ENCODE measurements at places on chromosomes 11 and 22.

- DNase-seq, result no peak
These were observed 28.4 kb upstream of the RAPSN start for GRCh38 chr11:47477323-47477722.

GRCh38 chr11:36061471-36061870 is 117.6 kb downstream of the LDLRAD3 start:
- no peak for DNase-seq

- no peak for DNase-seq
These were observed 36.6 kb downstream of the TMEM45B start for GRCh38 chr11:129852125-129852740.

DNA sequence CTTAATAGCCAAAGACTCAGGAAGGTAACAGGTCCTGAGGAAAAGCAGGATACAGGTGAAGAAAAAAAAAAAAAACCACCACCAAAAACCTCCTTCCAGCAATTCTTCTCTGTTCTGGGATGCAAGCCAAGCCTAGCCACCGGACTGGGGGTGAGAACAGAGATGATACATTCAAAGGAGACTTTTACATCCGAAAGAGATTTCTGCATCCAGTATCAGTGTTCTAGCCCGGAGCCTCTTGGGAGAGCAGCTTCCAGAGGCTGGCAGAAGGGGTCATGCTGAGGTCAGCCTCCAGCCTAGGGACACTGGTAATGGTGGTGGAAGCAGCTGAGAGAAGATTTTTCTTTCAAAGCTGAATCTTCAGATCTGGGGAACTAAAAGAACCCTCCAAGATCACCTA is 76.2 kb downstream of the KCNC1 start:
- DNase-seq, result no peak

- no peak for DNase-seq
These were observed 27.6 kb downstream of the CHKA start for GRCh38 chr11:68093565-68093964.

DNA sequence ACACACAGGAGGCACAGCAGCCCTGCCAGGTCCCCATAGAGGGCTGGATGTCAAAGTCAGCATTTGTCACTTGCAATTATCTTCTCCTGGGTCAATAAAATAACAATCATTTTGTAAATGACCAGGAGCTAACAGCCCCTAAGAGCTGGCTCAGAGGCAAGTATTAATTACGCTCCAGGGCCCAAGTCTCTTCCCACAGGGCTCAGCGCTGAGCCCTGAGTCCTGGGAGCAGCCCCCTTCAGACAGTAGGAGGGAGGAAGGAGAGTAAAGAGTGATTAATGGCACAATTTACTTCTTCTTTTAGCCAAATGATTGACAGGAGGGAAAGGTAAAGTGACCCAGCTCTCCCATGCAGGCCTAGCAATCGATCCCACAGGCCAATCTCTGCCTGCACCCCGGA is 99.0 kb upstream of the DRD2 start:
- DNase-seq, result no peak
